ENCODE measurements at places on chromosomes 4 and X.

DNA sequence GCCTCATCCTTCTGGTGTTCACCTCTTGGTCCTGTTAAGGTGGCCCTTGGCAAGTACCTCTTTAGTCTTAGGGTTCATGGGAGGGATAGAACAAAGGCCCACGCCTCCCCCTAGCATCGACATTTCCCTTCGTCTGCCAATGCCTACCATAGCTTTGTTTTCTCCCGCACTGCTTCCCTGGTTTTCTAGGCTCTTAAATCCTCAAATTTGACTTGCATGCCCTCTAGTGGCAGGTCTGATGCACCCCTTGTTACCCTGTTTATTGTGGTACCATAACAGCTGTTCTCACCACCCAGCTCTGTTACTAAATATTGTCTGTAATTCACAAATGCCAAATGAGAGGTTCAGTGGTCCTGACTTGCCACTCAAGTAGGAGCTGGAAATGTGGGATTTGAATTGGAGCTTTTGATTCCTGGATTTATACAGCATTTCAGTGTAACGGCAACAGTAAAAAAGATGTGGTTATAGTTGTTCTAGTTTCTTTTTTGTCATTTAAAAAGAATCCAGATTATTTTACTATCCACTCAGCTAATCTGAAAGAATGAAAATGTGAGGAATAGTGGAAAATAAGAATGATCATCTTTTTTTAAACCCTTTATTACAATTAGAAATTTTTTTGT, 100.1 kb downstream of the REPS2 start:
- peak; percentile 38 for DNase-seq

GRCh38 chrX:43835559-43835958, 46.7 kb downstream of the MAOB start:
- DNase-seq, result no peak

GRCh38 chrX:72115380-72115779, 16.3 kb downstream of the RTL5 start:
- no peak for DNase-seq

GRCh38 chr4:10063544-10064300, 42.4 kb upstream of the SLC2A9 start:
- no peak for DNase-seq

DNA sequence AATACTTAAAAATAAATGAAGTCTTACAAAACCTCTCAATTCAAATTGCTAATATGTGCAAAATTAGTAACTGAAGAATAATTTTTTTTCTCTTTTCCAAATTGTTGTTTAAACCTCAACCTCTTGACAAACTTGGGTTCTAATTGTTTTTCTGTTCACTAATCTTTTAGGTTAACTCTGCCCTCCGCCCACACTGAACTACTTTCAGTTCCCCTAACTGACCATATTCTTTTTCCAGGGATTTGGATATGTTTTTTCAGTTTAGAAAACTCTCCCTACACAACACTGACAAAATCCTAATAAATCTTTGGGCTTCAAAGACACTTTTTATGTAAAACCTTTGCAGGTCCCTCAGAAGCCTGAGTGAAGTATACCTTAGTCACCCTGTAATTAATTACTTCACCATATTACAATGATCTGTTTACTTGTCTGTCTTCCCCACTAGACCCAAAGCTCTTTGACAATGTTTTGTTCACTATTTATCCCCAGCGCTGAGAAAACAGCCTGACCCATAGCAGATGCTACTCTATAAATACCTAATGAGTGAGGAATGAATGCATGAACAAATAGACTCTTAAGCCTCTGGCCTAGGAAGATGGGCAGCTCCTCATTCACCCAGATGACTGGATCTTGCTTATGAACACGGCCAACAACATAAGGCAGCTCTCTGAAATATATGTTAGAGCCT, 134.9 kb downstream of the MAML3 start:
- DNase-seq, result no peak

DNA sequence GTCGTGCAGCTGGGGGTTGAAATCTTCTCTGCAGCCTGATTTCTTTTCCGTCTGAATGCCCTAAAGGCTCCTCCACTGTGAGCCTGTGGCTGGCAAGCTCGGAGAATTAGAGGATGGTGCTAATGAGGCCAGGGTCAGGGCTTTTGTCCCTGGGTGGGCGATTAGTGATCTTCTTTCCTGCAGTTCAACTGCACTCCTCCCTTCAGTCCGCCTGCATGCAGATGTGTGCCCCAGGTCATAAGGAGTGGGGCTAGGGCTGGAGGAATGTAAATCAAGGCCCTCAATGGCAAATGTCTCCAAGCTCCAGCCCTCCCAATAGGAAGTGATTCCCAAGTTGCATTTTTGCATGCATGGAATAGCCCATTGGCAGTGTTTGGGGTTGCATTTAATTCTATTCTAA, 405.0 kb downstream of the AFF2 start:
- DNase-seq, result no peak

DNA sequence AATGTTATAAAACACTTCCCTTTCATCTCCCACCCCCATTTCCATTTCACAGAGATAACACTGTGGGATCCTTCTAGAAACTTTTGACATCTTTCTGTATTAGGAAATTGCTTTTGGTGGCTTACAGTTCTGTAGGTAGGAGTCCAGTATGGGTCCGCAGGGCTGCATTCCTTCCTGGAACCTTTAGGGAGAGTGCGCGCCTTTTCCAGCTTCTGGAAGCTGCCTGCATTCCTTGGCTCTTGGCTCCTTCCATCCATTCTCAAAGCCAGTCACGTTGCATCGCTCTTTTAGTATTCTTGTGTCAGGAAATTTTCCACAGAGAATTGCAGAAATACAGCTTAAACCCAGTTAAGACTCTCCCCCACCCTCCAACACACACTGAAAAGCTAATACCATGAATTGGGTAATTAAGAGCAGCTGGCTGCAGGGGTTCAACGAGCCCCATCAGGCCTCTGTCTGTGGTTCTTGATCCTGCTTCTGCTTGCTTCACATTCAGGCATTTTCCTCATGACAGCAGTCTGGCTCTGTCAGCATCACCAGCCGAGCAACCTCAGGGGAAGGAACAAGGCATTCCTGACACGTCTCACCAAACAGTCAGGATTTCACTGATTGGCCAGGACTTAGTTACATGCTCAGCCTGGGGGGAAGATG, 48.8 kb downstream of the SEPTIN11 start:
- DNase-seq, result no peak

GRCh38 chrX:112901869-112902725, 61.5 kb upstream of the AMOT start:
- no peak for DNase-seq

DNA sequence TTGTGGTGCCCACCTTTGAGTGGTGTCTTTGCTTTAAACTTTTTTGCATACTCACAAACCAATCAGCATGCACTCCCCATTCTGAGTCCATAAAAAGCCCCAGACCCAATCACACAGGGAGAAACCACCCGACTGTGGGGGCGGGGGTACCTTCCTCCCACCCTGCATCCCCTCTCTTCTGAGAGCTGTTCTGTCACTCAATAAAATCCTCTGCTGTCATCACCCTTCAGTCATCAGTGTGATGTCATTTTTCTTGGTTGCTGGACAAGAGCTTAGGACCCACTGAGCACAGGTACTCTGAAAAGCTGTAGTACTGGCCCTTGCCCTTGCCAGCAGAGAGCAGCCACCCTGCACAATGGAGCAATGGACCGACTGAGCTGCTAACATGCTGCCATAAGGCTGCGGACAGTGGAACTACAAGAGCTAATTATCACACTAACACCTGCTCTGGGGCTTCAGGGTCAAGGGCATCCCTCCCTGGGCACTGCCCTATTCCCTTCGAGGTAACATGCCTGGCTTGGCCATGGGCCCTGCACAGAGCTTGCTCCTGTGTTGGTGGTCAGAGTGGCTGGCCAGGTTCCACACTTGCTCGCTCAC, 62.9 kb upstream of the PGRMC2 start:
- no peak for DNase-seq

- DNase-seq, result no peak
Observed at GRCh38 chrX:74490247-74490646, 69.0 kb downstream of the SLC16A2 start.

GRCh38 chr4:76061982-76062381, 12.5 kb upstream of the ART3 start:
- no peak for DNase-seq

All from stimulated activated naive CD8-positive, alpha-beta T cell treated with anti-CD3 and anti-CD28 coated beads, Interleukin-15, Interleukin-2, amounts not matched to agents 100 U/mL and 50 U/mL, for 24 hours (primary cell).